ENCODE measurements at places on chromosomes 16 and 17. TPM values are rescaled to one million over a fixed set of nuclear protein-coding genes. Genes with fewer than 3 reads are reported as not detected.

Gene CCNF
- 3.6 TPM for total RNA-seq

Gene CDRT15
- total RNA-seq = not detected

Gene TBC1D3E
- not detected for total RNA-seq

Gene KRTAP4-5
- not detected for total RNA-seq

Gene CAMTA2
- 8.5 TPM for total RNA-seq

Gene LITAFD
- total RNA-seq = not detected

Gene REXO5
- 9.1 TPM for total RNA-seq

Gene CRHR1
- not detected for total RNA-seq

Gene ADAP2
- total RNA-seq = 4.3 TPM

Gene TSPOAP1
- total RNA-seq = 4.0 TPM

Gene NSF
- 39.3 TPM for total RNA-seq

Measured in fibroblast of lung (primary cell).